AG20443 (cell line): ENCODE measurements at places on chromosomes 11 and 22.

DNA sequence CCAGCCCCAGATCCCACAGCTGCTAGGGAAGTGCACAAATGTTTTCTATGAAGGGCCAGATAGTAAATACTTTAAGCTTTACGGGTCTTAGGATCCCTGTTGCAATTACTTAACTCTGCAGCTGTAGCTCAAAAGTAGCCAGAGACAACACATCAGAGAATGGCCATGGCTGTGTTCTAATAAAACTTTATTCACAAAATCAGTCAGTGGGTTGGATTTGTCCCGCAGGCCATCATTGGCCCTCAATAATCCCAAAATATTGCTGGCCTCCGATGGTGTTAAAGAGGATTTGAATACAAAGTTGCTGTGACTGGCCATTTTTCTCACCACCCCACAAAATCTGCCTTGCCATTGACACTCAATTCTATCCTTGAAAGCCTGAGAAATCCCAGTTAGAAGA, 49.6 kb downstream of the ISX start:
- DNase-seq, result no peak

GRCh38 chr22:23047742-23048141, 22.6 kb upstream of the GNAZ start:
- no peak for DNase-seq

GRCh38 chr22:36913427-36914389, at the start of gene CSF2RB:
TSS of gene CSF2RB (plus strand) at chr22:36913628. CDS start at chr22:36922208, 8,580 bp downstream.
- no peak for DNase-seq

- DNase-seq, result no peak
Measured at GRCh38 chr11:57647372-57647771, 2.3 kb downstream of the YPEL4 start.
